ENCODE measurements at places on chromosomes 16 and 17. TPM values are rescaled to one million over a fixed set of nuclear protein-coding genes. Genes with fewer than 3 reads are reported as not detected.

Gene SLFN14
- not detected for total RNA-seq

Gene HSD3B7
- 0.21 TPM for total RNA-seq

GRCh38 chr17:47821031-47821423, 567 bp downstream of the OSBPL7 start:
- DNase-seq, result no peak

DNA sequence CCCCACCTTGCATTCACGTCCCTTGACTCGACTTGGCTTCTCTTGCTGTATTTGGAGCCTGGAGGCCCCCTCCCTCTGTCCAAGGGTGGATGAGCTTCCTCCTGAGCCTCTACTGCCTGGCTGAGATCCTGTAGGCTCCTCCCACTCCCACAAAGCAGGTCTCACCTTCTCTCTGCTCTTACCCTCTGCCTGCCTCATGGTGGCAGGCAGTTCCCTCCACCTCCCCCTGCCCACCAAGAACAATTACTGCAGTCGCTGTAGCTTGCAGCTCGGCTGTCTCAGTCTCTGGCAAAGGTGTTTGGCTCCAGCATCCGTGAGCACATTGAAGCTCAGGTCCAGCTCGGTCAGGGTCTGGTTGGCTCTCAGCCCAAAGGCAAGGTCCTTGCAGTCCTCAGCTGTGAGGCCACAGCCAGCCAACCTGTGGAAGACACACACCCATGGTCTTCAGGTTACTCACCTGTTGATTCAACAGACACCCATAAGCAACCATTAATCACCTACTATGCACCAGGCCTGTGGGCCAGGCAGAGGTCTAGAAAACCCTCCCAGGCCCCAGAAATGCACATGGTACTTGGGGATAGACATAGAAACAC, 42.6 kb downstream of the NLRP1 start:
- no peak for DNase-seq

DNA sequence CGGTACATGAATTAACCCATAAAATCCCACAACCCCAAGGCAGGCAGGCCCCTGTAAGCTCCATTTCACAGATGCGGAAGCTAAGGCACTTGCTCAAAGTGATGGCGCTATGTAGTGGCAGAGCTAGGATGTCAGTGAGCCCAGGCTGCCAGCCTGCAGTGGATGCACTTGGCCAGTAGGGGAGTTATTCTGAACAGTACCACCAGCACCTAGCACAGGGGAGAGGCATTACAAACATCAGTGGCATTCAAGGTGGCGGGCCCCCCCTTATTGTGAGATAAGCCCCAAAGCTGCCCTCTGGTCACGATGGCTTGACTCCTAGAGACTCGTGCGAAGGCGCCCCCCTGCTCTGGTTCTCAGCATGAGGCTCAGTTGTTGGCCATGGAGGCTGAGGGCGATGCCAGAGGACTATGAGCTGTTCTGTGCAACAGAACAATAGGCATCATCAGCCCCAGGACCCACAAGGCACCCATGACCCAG, 33.8 kb downstream of the GTF3C1 start:
- DNase-seq, result no peak

GRCh38 chr16:57873218-57873617, 70.9 kb upstream of the KIFC3 start:
- DNase-seq, result no peak

DNA sequence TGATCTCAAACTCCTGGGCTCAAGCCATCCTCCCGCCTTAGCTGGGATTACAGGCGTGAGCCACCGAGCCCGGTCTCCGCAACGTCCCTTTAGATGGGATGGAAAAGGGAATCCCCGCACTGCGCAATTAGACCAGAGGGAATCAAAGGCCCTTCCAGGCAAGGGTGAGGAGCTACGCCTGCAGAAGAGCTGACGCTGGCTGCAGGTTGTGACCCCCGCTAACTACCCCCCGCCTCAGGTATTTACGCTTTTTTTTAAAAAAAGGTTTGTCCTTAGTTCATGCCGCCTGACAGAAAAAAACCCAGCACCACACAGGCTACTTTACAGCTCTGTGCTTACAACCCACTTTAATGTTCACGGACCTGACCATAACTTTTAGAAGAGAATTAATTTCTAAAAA, 26.9 kb downstream of the ZCCHC14 start:
- DNase-seq, result no peak

GRCh38 chr16:14321542-14321941, 250.4 kb downstream of the MRTFB start:
- no peak for DNase-seq

- no peak for DNase-seq
Observed at GRCh38 chr16:79658301-79659033, 57.9 kb upstream of the MAF start.

- no peak for DNase-seq
Observed at GRCh38 chr16:23317751-23318150, 15.6 kb downstream of the SCNN1B start.

- DNase-seq, result no peak
Observed at GRCh38 chr16:55035029-55035428, 104.4 kb downstream of the IRX5 start.

DNA sequence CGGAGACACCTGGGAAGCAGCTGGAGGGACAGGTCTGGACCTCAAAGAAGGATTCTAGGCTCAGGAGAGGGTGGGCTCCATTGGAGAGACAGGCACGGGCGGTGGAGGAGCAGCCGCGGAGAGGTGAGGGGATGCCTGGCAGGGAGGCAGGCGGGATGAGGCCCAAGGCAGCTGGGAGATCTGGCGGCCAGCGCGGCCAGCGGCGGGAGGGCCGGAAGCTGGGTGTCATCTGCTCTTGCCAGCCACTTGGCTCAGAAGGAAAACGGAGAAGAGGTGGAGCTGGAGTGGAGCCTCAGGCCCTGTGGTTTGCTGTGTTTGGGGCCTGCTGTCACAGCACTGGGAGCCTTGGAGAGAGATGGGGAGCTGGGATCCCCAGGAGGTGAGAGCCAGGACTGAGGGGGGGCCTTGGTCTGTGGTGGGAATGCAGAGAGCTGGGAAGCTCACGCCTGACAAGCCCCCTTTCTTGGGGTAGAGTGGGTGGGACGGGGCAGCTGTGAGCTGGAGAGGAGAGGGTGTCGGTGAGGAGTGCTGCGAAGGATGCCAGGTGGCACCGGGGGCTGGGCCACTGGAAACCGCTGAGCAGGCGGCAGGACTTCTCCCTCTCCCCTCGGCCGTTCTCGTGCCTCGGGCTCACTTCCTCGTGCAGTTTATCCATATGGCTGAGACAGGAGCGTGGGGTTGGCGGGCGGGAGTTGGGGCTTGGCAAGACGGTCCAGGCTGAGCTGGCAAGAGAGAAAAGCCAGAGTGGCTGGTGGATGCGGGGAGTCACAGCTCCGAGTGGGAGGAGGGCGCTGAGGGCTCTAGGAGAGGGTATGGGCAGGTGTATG, 8.0 kb downstream of the TBC1D24 start:
- DNase-seq, result no peak

DNA sequence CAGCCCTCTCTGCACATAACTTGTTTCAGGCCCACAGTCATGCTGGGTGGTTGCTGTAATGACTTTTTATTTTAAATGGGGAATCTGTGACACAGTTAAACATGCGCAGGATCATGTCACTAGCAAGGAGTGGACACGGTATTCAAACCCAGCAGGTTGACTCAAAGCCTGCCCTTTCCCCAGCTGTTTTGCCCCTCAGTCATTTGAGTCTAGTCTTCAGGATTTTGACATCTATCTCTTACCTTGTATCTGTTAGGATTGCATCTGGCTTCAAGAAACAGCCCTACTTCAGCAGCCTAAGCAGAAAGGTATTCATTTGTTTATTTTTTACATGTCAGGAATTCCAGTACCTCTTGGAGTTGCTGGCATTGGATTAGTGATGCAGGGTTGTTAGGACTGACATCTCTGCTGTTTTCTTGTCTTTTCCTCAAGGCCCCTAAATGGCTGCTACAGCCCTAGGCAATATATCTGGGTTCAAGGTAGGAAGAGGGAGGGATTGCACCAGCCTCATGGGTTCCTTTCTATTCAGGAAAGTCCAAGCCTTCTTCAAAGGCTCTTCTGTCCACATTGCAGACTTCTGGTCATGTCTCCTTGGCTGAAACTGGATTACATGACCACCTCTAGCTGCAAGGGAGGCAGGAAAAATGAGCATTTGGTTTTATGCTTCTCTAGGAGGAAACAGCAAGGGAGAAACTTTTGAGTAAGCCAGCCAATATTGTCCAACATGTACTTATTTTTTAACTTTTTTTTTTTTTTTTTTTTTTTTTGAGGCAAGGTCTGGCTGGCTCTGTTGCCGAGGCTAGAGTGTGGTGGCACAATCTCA, 22.8 kb downstream of the ABCC1 start:
- DNase-seq, result no peak

GRCh38 chr17:76696763-76697701, 13.7 kb downstream of the MXRA7 start:
- DNase-seq, result no peak
